ENCODE measurements at places on chromosomes 6 and 20. TPM values are rescaled to one million over a fixed set of nuclear protein-coding genes. Genes with fewer than 3 reads are reported as not detected.

The PKHD1 gene
- total RNA-seq: not detected

The ATP9A gene
- 129 TPM for total RNA-seq

GRCh38 chr6:73511796-73512195 lies 9.0 kb downstream of the EEF1A1 start:
- DNase-seq: no peak

DNA sequence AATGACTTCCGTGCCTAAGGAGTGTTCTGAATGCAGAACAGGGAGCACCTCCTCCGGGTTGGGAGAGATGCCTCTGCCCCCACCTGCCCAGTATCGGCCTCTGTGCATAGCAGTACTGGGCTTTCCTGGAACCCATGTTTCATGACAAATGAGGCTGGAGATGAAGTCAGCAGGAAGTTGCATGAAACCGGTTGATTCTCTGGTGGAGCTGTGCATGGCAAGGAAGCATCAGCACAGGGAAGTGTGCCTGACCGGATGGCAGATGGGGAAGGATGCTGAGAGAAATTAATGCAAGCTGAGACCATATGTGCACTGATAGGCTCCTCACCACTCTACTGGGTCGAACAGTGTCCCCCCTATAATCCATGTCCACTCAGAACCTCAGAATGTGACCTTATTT lies 155.5 kb downstream of the CDH26 start:
- DNase-seq: no peak

GRCh38 chr6:37936150-37936549 lies 116.6 kb downstream of the ZFAND3 start:
- no peak for DNase-seq

The KIF25 gene
- not detected for total RNA-seq

DNA sequence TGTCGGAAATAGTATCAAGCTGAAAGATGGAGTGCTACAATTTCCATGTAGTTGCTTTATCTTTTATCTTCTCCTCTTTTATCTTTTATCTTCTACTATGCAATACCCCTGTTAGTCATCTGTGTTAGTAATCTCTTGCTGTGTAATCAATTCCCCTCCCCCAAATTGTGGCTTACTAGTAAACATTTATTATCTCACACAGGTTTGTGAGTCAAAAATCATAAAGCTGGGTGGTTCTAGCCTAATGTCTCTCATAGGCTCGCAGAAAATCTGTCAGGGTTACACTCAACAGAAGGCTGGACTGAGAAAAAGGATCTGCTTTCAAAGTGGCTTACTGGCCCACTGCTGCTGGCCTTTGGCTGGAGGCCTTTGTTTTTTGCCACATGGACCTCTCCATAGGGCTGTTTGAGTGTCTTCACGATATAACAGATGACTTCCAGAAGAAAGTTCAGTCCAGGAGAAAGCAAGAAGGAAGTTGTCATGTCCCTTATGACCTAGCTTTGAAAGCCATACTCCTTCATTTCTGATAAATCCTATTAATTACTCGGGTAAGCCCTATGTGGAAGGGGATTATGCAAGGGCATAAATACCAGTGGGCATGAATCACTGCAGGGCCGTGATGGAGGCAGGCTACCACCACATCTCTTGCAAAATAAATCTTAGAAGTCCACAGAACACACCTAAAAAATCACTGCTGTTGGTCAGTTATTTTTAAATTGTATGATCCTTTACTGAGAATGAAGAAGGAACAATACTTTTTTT lies 24.5 kb upstream of the PTCHD4 start:
- no peak for DNase-seq

- no peak for DNase-seq
Measured at GRCh38 chr6:46255528-46255927, 84.7 kb upstream of the ENPP5 start.

DNA sequence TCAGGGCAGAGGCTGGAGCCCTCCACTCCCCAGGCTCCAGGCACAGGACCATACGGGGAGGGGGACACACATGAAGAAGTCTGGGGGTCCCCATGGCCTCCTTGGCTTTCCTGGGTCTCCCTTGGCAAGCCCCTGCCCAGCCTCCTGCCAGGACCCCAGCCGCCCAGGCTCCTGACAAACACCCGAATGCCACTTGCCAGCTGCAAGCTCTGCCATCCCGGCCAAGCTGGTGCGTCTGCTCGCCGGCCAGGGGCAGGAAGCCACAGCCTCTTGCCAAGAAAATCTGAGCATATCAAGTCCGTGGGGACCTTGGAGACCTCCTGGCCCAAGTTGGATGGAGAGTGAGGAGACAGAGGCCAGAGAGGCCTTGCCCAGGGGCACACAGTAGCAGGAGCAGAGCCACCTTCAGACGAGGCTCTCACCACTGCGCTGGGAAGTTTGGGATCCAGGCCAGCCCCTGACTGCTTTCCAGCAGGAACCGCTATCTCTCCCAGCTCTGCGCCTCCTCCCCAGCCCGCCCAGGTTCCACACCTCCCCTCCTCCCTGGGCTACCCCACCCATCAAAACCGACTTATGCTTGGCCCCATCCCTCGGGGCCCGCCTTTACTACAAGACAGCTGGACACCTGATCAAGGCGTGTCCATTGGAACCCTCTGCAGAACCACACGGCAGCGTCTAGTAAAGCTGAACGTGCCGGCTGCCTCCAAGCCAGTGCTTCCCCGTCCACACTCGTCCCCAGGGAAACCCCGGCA lies 80.2 kb downstream of the GRM4 start:
- no peak for DNase-seq

- DNase-seq: no peak
Measured at GRCh38 chr20:52145587-52145986, 46.0 kb downstream of the ZFP64 start.

DNA sequence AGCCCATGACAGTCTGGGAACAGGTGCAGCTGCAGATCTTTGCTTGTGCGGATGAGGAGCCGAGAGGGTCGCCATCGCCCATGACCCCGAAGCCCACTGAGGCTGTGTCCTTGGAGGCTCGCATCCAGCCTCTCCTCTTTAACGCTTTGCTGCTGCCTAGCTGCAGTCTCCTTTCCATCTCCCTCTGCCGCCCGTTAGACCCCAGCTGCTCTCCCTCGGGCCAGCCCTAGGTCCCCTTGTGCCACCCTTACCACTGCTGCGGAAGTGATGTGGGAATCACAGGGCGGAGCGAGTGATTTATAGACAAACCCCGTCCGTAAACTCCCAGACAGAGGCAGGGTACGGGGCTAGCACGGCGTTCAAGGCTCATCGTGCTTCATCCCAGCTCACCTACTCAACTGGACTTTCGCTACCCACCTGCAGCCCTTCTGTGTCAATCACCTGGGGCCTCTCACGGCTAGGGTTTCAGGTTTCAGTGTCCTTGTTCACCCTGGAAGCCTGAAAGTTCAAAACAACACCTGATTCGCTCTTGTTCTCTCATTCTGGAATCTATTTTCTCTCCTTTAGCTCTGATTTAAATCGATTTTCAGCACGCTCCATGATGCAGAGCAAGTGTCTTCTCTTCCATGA lies 76.1 kb downstream of the PAX1 start:
- DNase-seq: no peak

All from omental fat pad (tissue), 4 donors.